ENCODE measurements at places on chromosomes 7 and 10. TPM values are rescaled to one million over a fixed set of nuclear protein-coding genes. Genes with fewer than 3 reads are reported as not detected.

GRCh38 chr10:90007226-90007625, 305.8 kb downstream of the KIF20B start:
- DNase-seq: no peak

GRCh38 chr10:75532253-75532924, 101.0 kb downstream of the LRMDA start:
- no peak for DNase-seq

DNA sequence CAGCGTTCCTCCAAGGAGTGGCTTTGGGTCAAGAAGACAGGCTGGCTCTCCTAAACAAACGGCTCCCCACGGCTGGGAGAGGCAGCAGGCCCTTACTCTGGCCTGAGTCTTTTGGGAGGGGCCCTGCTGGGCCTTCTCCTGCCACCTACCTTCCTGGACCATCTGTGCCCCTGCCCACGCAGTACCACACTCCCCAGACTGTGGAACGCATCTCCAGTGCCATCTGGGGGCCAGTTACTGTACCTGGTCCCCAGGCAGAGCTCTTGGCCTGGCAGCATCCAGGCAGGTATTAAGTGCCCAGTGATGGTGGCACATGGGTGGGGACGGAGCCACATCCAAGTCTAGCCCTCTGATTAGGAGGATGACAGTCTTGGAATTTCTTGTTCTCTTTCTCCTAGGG, 14.4 kb downstream of the ALKBH4 start:
- no peak for DNase-seq

GRCh38 chr10:87545783-87546182, 41.1 kb downstream of the MINPP1 start:
- no peak for DNase-seq

GRCh38 chr7:116952635-116953371, 498 bp upstream of the ST7 start:
- DNase-seq: peak; percentile 69

GRCh38 chr10:17599089-17599488, 18.1 kb downstream of the HACD1 start:
- DNase-seq: peak; percentile 64

The LAMB1 gene
- polyA plus RNA-seq: 53.5 TPM

The ANKRD30A gene
- not detected for polyA plus RNA-seq

All from GM23338 (cell line).